ENCODE measurements at places on chromosomes 2 and 18. TPM values are rescaled to one million over a fixed set of nuclear protein-coding genes. Genes with fewer than 3 reads are reported as not detected.

DNA sequence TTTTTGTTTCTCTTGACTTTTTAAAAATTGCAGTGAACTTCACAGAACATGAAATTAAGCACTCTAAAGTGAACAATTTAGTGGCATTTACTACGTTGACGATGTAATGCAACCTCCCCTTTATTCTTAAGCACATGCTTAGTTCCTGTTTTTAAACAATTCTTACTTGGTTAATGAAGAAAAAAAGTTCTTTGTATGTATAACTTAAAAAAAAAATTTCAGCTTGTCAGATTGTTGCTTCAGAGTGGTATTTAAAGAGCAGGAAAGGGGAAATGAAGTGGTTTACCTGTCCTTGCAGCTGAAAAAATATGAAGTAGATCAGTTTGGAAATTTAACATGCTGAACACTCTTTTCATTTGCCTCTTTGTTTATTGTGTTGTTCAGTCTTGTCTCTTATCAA, 95.7 kb upstream of the RASGRP3 start:
- DNase-seq = no peak

DNA sequence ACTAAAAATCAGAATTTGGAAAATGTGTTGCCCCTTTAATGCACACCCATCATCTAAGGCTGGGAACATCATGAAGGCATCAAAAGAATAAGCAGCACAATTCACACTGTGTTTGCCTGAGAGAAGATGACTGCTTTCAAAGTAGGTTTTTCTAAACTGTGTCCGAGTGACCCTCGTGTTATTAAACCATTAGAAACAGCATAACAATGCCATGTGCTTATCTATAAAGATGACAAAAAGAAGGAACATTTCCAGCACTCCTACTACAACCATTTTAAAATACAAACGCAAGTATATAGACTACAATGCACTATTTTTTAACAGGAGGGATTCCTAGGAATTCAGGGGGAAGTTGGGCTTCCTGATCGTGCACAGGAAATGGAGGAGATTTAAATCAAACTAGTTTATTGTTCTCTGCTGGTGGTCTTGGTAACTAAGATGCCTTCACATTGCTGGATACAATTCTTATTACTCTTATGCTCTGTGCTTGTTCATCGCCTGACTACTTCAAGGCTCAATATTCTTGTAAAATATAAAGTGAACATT, 305.9 kb upstream of the CCDC68 start:
- DNase-seq = no peak

DNA sequence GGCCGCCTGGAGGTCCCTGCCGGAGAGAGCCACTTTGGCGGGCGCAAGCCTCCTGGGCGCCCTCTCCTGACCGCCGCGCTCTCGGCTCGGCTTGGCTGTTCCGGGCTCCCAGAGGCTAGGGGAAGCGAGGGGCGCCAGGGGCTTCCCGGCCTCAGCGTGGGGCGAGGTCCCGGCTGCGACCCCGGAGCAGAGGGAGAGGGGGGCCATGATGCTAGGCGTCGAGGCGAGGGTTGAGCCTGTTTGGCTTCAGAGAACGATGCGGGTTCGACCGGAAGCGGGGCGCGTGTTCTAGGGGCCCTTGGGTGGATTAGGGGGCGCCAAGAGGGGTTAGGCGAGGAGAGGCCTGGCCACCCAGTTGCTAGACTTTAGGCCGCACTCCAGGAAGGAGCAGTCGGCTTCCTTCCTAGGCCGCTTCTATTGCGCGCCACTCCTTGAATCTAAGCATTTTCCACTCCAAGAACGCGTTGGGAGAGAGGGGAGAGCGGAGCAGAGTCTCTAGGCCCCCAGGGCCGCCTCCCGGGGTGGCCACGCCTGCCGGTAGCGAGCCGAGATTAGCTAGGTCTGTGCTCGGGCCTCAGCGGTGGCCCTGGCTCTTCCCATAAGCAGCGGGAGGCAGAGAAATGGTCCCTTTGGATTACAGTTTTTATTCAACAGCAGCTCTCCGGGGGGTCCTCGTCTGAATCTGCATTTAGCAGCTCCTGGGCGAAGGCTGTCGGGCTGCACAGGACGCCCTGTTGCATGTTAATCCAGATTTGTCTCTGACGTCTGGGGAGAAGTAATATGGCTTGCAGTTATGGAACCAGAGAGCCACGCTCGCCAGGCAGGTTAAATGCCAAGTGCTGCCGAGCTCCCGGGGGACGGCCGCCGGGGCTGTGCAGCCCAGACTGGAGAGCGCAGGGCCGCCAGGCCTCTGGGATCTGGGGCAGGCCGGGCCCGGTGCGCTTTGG, 11.3 kb downstream of the MEIS1 start:
- no peak for DNase-seq

DNA sequence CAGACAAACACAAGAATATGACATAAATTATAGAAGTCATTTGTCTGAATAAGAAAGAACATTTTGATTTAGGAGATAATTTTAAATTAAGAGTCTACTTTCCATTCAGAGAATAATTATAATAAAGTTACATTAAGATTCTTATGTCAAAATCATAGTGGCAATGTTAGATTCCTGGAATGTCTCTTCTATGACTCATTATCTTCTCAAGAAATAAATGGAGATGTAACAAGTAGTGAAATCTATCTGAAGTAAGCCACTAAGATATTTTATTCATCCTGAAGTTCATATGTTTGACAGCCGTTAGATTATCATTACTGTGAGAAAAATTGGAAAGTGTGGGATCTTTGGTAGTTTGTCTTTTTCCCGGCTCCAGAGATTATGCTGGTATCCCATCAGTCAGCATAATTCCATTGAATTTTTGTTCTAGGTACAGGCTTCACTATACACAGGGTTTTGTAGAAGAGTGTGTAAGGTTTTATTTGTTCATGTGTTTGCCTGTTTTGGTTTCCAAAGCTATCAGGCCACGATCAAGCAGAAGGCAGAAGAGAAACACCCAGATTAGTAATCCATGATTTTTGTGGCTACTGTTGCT, 1246.6 kb upstream of the LRRTM1 start:
- no peak for DNase-seq

- DNase-seq = no peak
These were observed 1.3 kb downstream of the SDC1 start for GRCh38 chr2:20223407-20224163.

DNA sequence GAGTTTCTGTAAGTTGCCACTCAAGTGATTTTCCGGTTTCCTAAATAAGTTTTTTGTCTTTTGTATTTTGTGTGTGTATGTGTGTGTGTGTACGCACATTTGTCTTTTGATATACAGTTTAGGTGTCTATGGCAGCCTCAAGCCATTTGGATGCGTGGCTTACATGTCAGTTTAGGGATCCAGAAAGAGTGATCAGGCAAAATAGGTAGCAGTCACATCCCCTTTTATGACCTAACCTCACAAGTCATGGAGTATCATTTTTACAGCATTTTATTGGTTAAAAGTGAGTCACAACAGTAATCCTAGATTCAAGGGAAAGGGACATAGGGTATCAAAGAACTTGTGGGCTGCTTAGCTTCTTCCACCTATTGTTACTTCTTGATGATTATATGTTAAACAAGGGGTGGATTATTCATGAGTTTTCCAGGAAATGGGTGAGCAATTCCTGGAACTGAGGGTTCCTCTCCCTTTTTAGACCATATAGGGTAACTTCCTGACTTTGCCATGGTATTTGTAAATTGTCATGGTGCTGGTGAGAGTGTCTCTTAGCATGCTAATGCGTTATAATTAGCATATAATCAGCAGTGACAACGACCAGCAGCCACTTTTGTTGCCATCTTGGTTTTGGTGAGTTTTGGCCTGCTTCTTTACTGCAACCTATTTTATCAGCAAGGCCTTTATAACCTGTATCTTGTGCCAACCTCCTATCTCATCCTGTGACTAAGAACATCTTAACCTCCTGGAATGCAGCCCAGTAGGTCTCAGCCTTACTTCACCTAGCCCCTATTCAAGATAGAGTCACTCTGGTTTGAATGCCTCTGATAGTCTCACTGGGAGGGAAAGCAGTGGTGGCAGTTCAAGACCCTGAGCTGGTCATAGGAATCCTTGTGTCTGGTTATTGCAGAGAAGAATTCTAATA, 8.6 kb upstream of the SOCS6 start:
- no peak for DNase-seq

DNA sequence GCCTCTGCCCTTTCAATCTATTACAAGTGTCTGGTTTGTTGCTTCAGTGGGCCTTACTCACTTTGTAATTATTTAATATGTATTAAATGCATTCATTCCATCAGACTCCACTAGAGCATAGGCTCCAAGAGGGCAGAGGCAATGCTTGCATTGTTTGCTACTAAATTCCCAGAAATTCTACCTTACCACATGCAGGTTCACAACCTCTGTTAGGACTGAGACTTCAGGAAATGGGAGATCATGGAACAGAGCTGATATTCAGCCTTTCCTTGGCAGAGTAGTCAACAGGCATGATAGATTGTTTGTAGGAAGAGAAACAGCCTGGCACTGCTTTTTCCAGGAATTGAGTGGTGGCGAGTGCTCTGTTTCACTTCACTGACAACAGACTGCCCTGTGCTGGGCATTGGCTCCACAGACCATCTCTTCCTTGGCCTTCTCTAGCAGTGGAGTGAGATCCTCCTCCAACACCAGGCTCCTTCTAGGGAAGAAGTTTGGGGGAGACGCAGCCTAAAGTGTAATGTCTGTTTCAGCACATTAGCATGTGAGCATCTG, 6.2 kb upstream of the MATN3 start:
- DNase-seq = no peak

- DNase-seq = no peak
These were observed 74.8 kb downstream of the FEZ2 start for GRCh38 chr2:36523153-36523552.

DNA sequence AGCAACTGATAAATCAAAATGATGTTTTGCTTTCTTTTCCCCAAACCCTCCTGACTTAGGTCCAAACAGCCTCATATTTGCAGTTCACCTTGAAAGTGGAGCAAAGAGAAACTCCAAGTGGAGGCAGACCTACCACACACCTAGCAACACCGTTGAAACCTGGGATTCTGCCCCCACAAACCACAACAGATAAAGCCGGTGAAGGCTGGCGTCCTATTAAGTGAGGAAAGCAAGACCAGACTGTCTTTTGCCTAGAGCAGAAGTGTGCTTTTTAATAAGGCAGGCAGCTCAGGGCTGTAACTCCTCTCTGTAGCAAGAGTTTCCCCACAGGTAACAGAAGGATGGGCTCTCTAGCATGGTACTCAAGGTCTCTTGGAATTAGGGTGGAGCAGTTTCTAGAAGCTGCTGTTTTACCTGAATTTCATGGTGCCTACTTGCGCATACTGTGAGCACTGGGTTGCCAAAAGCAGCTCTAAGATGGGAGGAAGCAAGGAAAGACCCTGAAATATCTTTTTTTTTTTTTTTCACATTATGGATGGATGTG, 336.9 kb downstream of the BCL11A start:
- no peak for DNase-seq

DNA sequence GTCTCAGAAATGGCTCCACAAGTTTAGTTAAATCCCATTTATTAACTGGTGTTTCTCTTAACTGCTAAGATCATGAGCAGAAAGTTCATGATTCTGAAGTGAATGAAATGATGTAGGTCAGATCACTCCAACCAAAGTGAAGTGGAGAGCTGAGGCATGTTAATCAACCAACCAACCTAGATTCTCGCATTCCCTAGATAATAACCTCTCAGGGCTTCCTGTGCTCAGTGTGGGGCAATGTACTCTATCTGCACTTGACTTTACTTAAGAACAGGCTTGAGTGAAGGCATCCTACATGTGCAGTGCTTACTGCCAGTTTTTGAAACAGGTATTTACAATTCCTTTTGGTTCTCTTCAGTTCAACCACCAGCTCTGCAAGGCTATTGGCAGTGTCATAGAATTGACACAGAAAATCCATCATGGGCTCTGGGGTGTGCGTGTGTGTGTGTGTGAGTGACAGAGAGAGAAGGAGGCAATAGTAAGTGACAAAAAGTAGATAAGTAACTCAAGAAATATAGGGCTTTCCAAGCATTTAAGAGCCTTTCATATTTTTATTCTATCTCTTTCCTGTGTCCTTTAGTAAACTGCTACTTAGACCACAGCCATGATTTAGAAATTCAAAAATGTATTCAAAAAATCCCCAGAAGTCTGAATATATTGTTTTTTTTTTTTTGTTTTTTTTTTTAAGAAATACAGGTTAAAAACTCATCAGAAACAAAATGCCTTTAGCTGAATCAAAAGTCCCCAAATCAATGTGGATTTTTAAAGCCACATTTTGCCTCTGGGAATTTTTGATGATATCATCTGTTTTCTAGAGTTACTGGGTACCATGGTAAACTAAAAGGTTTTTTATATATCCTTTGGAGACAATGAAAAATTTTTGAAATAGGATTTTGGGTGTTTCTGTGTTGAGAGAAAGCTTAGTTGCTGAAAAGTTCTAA, 28.6 kb downstream of the DOCK10 start:
- DNase-seq = no peak

DNA sequence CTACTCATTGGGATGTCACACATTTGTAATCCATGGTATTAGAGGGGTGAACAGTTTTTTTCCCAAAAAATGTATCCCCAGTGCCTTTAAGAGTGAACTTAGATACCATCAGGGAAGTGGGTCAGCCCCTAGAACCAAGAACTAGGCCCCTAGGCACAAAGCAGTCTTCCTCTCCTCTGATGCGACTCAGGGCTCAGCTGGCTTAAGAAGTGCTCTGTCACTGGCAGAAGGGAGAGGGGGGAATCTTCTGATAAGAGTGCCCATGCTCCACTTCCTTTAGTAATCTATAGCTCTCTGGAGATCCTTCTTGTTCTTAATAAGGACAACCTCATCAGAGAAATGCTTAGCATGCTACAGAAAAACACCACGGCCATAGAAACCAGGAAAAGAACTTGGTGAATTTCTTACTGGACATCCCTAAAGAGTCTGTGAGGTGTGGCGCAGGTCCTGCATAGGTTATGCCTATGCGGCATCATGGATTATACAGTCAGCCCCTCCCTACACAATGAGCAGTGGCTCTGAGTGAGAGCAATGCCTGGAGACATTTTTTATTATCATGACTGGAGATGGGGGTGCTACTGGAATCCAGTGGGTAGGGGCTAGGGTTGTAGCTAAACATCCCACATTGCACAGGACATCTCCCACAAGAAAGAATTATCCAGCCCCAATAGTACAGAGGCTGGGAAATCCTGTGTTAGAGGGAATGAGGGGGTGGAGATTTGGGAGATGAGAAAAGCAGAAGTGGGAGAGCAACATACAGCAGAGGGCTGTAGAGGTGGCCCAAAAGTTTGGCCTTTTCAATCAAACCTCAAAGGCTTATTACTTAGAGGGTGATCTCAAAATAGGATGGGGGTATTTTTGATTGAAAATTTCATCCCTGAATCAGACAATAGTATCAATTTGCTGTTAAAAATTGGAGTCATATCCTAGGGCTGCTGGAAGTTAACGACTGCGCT, 21.7 kb upstream of the ZNF385B start:
- no peak for DNase-seq

DNA sequence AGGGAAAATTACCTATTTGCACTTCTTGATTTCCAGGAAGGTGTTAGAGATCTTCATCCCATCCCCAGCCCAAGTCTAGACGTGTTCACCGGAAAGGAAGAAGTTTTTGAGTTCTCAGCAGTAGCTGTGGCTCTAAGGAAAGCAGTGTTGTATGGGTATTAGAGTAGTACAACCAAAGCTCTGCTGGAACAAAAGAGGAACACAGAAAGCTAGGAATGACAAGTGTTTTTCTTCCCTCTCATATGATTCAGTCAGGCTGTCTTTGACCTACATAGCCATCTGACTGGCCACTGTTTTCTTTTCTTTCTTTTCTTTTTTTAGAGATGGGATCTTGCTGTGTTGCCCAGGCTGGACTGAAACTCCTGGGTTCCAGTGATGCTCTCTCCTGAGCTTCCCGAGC, 82.7 kb upstream of the SLC39A10 start:
- DNase-seq = no peak

REG3A gene
- polyA plus RNA-seq = not detected

ARL5A gene
- 49.0 TPM for polyA plus RNA-seq

UGT1A5 gene
- not detected for polyA plus RNA-seq

All from right renal pelvis (tissue), 4 donors.